ENCODE measurements at places on chromosomes 1 and 21.
A peak's percentile ranks its signal among the peaks of the same experiment; 100 is the strongest.

GRCh38 chr1:179785031-179785431 lies 41.9 kb downstream of the FAM163A start:
- DNase-seq = peak; percentile 66

- no peak for DNase-seq
These were observed 478 bp downstream of the MAD2L2 start for GRCh38 chr1:11680270-11681070.

- DNase-seq = no peak
These were observed 45.2 kb downstream of the SLC30A7 start for GRCh38 chr1:100941098-100941527.

DNA sequence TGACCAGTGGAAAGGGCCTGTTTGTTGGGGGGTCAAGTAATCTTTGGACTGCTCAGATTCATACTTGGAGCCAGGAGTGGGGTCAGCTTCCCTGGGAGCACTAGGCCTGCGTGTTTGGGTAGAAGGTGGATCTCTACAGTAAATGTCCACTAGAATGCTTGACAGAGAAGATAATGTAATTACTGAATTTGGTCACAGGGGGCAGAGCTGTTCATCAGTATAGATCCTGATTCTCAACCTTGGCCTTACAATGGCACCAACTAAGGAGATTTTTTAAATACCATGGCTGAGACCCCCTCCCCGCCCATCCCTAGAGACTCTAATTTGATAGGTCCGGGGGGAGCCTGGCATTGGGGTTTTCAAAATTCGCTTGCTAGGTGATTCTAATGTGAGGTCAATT lies 217.5 kb upstream of the PLXNA2 start:
- DNase-seq = no peak

DNA sequence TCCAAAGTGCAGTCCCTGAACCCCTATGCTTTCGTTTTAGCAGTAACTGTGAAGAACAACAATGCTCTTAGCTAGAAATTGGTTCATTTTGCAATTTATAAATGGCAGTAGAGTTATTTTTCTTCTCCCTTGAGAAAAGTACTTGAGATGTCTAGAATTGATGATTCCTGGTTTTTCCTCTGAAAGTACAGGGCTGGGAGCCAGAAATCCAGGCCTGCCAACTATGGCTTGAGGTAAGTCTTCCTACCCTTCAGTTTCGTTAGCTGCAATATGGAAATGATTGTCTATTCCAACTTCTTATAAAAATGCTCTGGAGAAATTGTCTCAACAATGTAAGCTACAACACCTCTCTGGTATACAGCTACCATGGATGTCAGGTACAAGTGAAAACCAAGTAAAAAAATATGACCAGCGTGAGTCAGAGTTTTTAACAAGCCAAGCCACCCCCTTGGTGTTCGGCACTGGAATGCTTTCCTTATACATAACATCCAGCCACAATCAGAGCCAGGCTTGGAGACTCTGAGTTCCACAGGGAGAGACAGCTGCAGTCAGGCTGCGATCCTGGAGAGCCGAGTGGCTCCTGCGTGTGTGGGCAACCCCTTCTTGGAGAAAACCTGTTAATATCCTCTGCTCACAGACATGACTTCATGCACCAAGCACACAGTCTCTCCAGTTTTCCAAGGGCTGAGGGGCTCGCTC lies 22.0 kb downstream of the TSPAN2 start:
- DNase-seq = no peak

- peak; percentile 83 for DNase-seq
These were observed 8.2 kb upstream of the S100A10 start for GRCh38 chr1:152001631-152002584.

- DNase-seq = no peak
These were observed 5.9 kb upstream of the MXRA8 start for GRCh38 chr1:1364266-1364665.

DNA sequence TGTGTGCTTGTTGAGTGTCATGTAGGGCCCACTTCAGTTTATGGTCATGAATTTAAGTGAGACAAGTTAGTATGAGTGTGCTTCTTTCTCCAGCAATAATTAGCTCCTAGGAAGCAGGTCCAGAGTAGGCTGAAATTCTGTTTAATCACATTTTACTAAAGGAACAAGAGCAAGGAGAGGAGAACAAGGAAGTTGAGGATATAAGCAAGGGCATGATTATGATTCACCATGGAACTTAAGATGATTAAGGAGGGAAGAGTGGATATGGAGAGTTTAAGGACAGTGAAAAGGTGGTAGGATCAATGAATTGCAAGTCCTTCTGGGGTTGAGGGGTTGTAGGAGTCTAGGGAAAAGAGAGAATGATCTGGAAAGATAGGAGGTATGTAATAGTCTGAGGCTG lies 3.1 kb upstream of the DIPK1A start:
- DNase-seq = no peak

- peak; percentile 73 for DNase-seq
These were observed 18.6 kb downstream of the KCNQ4 start for GRCh38 chr1:40802078-40802741.

DNA sequence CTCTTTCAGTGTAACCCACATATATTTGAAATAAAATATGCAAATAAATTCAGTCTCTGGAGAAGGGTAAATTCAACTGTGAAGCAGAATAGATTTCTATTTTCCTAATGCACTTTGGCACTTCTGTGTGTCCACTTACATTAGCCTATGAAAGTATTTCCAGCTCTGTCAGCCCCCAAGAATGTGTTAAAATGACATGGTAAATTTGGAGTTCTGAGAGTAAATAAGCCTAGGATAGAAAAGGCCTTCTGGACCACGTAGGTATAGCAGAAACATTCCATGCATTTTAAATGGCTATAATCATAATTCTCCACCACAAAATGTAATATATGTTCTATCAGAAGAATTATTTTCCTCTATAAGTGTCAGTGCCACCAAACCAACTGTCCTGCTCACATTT lies 276.2 kb downstream of the NEGR1 start:
- no peak for DNase-seq

- no peak for DNase-seq
These were observed 42.4 kb downstream of the CRYAA start for GRCh38 chr21:43211072-43211759.

DNA sequence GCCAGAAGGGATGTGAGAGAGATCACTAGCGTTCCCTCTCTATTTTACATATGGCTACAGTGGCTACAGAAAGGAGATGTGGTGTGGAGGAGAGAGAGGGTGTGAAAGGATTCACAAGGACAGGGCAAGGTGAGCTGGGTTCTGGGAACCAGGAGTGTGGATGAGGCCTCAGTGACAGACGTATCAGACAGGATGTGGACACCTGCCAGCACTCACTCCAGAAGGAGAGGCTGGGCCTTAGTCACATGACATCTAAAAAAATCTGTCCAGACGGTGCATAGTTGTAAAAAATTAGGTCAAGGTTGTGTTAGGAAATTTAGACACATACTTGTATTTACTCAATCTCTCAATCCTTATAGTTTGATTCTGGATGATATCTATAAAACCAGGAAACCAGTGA lies 10.6 kb downstream of the TRIM67 start:
- no peak for DNase-seq

- DNase-seq = peak; percentile 45
These were observed at the start of gene SHISA4 for GRCh38 chr1:201888282-201889089. Gene SHISA4 (plus strand): TSS chr1:201888898. CDS start chr1:201888995, 97 bp downstream.

GRCh38 chr1:116129537-116129936 lies 18.3 kb downstream of the MAB21L3 start:
- no peak for DNase-seq

DNA sequence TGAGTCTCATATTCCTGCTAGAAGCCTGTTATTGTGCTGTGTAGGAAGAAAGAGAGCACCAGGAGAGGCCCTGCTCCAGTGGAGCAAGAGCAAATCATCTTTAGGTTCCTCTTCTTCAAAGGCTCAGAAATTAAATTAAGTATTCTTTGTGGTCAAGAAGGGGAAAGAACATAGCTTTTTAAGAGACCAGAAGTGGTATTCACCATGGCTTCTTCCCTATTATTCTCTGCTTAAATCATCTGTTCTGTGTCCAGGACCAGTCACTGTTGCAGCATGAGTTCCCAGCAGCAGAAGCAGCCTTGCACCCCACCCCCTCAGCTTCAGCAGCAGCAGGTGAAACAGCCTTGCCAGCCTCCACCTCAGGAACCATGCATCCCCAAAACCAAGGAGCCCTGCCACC lies 1.1 kb downstream of the SPRR1B start:
- no peak for DNase-seq

- DNase-seq = no peak
These were observed 79.2 kb downstream of the NIBAN1 start for GRCh38 chr1:184895086-184895485.

DNA sequence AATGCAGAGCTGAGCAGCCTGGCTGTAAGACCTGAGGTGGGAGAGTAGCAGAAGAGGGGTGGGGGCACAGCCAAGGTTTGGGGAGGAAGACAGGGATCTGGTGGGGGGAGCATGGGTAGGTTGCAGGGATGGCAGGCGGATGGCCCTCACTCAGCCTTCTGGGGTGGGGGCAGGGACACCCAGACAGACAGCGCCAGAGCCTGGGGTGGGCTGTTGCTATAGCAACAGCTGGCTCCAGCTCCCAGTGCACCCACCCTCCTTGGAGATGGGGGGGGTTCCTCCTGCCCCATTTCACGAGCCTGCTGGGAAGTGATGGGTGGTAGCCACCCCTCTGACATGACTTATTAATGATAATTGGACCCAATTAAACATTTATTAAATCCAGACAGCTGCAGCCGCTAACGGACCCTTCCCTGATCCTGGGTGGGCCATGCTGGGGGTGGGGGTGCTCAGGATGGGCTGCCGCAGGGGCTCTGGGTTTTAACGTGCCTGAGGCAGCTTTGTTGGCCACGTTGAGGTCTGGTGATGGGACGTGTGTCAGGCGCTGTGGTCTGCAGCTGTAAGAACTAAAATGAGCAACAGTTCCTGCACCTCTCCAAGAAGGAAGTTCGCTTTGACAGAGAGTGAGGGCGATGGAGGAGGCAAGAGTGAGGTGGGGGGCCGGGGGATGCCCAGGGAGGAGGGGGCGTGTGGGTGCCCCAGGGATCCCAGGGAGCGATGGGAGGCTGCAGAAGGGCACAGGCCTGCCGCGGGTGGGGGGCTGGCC lies 19.4 kb downstream of the AGRN start:
- no peak for DNase-seq

- DNase-seq = no peak
These were observed 17.5 kb upstream of the PRKAA2 start for GRCh38 chr1:56627636-56628039.

DNA sequence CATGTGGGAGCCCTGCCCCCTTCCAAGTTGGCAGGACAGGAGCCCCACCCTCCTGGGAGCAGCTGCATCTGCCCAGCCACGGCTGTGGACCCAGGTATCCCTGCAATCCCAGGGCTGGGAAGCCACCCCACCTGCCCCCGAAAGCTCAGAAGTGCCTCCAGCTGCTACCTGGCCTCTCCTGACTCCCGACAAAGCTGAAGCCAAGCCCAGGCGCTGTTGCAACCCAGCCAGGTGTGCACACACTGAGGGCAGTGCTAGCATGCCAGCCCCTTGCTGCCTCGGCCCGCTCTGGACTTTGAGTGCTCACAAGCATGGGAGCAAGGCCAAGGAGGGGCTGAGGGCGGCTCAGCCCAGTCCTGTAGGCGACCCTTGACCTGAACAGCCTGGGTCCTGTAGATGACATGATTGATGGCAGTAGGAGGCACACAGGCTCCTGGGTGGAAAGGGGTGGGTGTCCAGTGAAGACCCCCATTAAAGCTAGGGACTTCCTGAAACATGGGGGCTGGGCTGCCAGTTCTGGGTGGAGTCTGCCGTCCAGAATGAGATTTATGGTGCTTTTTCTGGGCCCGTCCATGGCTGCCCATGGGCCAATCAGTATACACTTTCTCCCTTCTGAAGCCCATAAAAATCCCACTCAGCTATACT lies 2.8 kb upstream of the SSU72 start:
- no peak for DNase-seq

DNA sequence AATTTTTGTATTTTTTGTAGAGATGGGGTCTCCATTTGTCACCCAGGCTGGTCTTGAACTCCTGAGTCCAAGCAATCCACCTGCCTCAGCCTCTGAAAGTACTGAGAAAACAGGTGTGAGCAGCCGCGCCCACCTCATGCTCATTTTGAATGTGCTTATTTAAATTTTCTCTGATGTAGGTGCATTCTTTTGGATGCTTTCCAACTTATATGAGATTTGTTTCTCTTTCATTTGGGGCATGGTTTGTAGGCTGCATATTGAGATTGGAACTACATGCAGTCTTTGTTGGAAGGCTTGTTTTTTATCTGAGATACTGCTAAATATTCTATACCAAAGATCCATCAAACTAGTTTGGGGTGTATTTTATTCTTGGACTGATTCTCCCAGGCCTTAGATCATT lies 81.0 kb upstream of the IVNS1ABP start:
- DNase-seq = no peak

- no peak for DNase-seq
These were observed 486.2 kb upstream of the VAMP3 start for GRCh38 chr1:7284839-7285435.

DNA sequence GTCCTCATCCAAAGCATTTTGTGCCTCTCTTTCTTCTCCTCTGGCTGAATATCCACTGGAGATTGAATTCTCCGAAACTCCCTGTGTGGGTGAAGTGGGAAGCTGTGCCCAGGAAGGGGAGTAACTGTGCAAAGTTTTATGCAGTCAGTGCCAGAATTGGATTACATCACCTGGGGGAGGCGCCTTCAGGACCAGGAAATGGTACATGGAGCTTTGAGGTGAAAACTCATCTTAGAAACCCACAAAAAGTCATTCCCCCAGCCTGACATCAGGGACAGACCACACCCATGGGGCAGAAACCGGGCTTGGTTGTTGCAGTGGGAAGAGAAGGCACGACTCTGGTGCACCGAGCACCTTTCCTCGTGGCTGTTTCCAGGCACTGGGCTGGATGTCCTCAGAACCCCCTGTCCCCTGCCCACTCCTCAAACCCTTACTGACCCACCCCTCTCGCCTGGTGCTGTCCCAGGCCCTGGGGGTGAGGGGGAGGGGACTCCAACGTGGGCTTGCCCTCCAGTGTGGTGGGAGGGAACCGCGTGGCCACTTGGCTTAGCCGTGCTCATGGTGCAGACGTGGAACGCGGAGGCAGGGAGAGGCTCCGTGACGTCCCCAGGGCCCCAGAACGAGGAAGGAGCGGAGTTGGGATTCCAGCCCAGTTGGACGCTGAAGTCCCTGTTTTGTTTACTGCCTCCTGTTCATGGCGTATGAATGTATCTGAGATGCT lies 15.7 kb downstream of the TFF3 start:
- no peak for DNase-seq

- DNase-seq = no peak
These were observed 259.9 kb downstream of the ZNF648 start for GRCh38 chr1:181801617-181802016.

DNA sequence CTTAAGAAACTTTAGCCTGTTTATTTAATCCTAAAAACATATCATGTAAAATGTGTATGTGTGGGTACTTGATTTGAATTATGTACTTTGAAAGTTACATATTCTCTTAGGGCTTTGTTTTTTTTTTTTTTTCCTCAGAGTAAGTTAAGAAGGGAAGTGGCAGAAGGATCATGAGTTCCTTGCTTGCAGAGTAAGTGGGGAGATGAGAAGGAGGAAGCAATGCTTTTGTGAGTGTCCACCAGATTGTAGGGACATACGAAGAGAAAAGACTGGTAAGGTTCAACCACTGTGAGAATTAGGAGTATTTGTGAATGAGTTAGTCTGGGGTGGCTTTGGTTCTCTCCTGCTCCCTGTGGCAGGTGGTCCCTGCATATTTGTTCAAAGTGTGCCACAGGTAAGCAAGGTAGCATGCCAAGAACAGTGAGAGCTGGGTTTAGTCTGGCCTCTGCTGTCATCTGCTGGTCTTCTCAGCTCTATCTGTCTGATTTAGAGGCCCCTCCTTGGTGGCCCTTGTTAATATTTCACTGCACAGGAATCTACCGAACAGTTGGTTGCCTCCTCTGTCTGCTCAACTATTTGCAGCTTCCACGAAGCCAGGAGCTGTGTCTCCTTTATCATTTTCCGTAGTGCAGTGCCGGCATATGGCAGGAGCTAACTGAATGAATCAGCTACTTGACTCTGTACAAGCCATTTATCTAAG lies 9.5 kb downstream of the DNM3 start:
- DNase-seq = no peak
